ENCODE measurements at places on chromosomes 1 and 21.

DNA sequence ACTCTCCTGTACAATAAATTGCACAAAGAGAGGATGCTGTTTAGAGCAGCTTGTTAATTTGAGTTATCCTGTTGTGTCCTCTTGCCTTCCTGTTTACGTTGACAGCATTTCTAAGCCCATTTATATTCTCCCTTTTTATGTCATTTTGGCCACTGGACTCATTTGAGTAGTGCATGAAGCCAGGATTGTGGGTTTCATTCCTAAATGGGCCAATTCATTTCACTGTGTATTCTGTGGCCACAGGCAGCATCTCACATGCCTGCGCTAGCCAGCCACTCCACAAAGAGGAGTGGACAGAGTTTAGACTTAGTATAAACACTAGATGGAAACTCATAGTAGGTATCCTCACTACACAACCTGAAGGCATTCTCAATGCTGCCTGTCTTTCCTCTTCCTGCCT lies 73.4 kb downstream of the DTL start:
- DNase-seq, result no peak

DNA sequence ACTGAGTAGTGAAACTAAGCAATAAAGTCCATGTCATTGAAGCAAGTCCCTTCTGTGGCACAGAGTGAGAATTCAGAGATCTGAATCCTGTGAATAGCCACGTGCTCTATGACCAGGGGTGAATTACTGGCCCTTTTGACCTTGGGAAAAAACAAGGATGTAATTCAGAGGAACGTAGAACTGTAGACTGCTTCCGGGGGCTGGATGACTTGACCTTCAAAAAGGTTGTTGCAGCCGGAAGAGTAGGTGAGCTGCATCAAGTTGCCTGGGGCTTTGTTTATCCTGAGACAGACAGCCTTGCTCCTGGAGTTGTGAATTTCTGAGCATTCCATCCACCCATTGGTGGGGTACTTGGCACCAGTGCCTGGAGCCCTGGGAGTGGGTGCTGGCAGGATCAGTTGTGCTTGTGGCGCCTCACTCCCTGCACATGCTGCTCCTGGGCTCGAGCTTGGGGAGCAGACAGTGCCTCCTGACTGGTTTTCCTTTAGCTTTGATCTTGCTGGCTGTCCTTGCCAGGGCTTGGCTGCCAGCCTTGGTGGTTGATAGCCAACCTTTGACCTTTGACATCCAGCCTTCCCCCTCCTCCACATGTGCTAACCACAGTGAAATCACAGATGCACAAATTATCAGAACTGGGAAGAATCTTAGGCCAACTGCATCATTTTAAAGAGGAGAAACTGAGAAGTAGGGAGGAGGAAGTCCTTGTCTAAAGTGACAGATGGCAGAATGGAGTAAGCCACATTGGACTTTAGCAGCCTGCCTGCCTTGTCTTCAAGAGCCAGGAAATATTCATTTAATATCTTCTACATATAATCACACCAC lies 16.2 kb upstream of the MYOG start:
- DNase-seq, result no peak

- DNase-seq, result no peak
Measured at GRCh38 chr1:91335603-91336002, 69.0 kb downstream of the HFM1 start.

GRCh38 chr21:42161956-42162681 lies 56.8 kb upstream of the ABCG1 start:
- DNase-seq, result no peak

GRCh38 chr21:37498664-37499063 lies 132.1 kb downstream of the DYRK1A start:
- DNase-seq, result no peak

DNA sequence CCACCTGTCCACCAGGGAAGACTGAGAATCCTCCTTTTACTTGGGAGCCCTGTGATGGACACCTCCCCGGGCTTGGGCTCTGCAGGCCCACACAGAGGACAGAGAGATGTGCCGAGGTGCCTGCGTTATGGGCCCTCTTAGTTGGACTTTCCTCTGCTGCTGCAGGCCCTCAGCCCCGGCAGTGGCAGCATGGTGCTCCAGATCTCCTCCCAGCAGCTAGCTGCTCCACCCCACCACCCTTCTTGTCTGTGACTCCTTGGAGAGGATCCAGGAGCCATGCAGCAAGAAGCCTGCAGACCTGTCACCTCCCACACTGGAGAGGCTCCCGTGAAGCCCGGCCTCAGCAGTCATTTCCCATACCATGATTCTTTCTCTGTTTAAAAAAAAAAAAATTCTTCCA lies 27.4 kb downstream of the PHGDH start:
- DNase-seq, result no peak

Data from psoas muscle (tissue), 8 donors.